Left hindlimb (tissue), 1 donor: ENCODE measurements at places on chromosomes 5 and 9.

DNA sequence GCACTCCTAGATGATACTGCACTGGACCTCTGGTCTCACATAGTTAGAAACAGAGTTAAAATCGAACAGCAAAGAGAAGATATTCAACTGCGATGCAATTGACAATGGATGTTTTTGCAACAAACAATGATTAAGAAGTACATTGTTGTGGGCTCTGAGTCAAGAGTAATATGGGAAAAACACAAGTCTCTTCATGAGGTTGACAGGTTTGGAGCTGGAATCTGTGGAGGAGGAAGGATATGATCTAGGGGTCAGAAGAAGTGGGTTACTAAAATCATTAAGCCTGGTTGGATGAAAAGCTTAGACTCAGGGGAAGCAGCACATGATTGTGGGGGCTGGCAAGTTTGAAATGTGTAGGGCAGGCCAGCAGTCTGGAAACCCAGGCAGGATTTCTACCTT lies 53.1 kb downstream of the PDCD1LG2 start:
- no peak for DNase-seq

DNA sequence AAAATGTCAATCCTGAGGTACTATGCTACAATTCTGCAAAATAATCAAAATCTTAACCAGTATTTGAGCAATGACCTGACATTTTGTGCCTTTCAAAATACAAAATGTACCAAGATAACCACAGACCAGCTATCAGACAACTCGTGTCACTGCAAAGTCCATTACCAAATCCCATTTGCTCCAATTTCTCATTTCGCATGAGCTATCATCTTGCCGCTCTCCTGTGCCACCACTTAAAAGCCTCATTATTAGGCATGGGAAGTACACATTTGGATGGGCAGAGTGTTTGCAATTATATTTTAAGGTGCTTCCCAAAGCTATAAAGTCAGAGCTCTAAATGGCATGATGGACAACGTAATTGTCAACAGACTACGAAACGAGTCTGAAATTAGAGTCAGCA lies 205.2 kb downstream of the AGTPBP1 start:
- no peak for DNase-seq

GRCh38 chr9:32841314-32841713 lies 58.0 kb downstream of the TMEM215 start:
- DNase-seq, result no peak

DNA sequence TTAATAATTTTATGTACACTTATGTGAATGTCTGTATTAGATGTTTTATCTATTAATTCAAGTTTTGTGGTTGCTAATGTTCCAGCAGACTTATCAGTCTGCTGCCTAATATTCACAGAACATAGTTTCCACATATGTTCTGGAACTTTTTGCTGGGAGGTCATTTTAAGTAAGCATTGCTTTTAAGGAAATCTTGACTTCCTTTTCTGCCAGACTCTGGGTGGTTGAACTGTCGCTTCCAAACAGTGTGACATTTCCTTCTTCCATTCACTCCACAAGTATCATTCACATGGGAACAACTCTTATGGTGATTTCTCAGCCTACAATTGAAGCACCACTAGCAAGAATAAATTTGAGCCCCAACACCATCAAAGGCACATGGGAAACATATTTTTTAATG lies 82.9 kb downstream of the PLCXD3 start:
- DNase-seq, result no peak

- no peak for DNase-seq
Measured at GRCh38 chr5:98424681-98425450, 348.6 kb upstream of the RGMB start.

GRCh38 chr5:39427229-39427628 lies 2.4 kb upstream of the DAB2 start:
- no peak for DNase-seq

DNA sequence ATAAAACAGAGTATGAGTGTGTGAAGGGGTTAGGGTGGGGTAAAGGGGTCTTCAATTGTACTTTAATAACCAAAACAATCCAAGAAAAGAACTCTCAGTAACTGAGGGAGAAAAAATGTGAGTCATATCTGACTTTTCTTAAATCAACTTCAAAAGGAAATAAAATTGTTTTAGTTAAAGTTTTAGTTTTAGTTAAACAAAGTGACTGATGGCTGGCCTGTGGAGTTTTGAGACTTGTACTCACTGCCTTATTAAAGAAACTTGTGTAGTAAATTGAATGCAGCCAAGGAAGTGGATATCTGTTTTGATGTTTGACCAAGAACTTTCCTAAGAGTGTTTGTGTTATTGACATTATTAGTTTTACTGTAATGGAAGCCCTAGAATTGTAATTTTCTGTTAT lies 2032.6 kb downstream of the MAT2B start:
- no peak for DNase-seq

- DNase-seq, result no peak
Measured at GRCh38 chr5:131109540-131110255, 55.4 kb downstream of the HINT1 start.

DNA sequence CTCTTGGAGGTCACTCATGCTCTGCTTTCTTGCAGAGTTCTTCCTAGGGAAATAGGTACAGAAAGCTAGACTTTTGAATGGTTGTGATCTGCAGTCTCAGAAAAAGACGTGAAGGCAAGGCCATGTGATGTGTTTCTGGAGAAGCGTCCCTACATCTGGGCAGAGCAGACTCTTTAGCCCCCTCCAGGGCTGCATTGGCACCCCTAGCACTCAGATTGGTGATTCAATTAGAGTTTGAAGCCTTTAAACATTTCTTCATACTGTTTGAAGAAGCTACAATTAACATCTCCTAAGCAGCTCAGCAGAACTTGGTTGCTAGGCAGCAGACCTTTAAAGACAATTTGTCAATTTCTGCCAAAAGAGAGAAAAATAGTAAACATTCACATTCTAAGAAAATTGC lies 21.6 kb downstream of the JADE2 start:
- no peak for DNase-seq

GRCh38 chr9:15640121-15640520 lies 87.3 kb downstream of the CCDC171 start:
- DNase-seq, result no peak

GRCh38 chr9:118538959-118539358 lies 830.3 kb downstream of the BRINP1 start:
- no peak for DNase-seq

GRCh38 chr9:108816037-108816436 lies 39.7 kb downstream of the ACTL7B start:
- peak; percentile 49 for DNase-seq

- DNase-seq, result no peak
Measured at GRCh38 chr5:59069438-59070079, 486.7 kb downstream of the RAB3C start.

DNA sequence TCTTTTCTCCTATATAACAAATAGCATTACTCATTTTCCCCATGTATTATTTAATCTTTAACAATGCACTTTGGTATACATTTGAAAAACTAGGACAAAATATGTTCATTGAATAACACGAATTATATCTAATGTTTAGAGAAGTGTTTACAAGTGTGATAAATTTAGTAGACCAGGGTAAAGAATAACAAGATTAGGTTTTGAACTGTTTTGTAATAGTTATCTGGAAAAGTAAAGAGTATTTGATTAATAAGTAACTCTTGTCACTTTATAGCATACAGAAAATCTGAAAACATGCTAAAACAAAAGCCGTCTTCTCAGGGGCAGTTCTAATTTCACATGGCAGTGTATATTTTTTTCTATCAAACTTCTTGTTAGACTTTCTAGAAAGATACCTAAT lies 58.5 kb downstream of the PPIC start:
- no peak for DNase-seq

DNA sequence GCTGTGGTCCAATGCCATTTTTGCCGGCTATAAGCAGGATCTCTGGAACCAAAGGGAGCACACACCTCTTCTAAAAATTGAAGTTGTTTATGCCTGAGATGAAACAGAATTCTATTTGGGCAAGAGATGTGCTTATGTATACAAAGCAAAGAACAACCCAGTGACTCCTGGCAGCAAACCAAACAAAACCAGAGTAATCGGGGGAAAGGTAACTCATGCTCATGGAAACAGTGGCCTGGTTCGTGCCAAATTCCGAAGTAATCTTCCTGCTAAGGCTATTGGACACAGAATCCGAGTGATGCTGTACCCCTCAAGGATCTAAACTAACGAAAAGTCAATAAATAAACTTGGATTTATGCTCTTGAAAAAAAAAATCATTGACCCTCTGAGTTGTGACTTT lies 178.7 kb downstream of the CEMIP2 start:
- no peak for DNase-seq

DNA sequence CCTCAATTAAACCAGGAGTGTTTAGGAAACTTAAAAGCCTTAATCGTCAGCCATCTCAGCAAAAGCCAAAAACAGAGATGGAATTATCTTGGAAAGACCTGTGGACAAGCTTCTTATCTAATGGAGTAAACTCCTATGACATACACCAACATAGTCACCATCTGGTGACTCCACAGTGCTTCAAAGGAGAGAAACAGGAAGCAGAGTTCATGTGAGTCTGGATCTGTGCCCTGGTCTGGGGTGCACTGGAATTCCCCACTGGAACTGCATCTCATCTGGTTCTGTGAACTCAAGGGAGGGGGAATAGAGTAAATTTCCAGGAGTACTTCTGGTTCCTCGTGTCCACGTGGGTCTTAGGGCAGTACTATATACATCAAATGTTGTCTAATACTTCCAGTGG lies 36.3 kb upstream of the KCNN2 start:
- DNase-seq, result no peak

- no peak for DNase-seq
Measured at GRCh38 chr9:94166976-94167346, 82.7 kb downstream of the PTPDC1 start.

GRCh38 chr5:157670662-157671591 lies at the start of gene C5orf52:
Gene C5orf52 (plus strand): TSS chr5:157671533. CDS start chr5:157671615, 82 bp downstream.
- DNase-seq, result peak; percentile 78

- no peak for DNase-seq
Measured at GRCh38 chr9:108099854-108100253, 610.3 kb upstream of the KLF4 start.

GRCh38 chr9:27497883-27498417 lies 26.1 kb upstream of the IFNK start:
- DNase-seq, result no peak

GRCh38 chr9:96604004-96604319 lies 15.7 kb downstream of the CDC14B start:
- no peak for DNase-seq

GRCh38 chr9:133563291-133563796 lies 28.8 kb downstream of the ADAMTSL2 start:
- DNase-seq, result no peak

GRCh38 chr5:27482663-27483062 lies 444.3 kb upstream of the CDH9 start:
- DNase-seq, result no peak

GRCh38 chr5:176473335-176474006 lies 25.3 kb downstream of the FAF2 start:
- DNase-seq, result no peak

- no peak for DNase-seq
Measured at GRCh38 chr5:34580983-34581382, 75.1 kb upstream of the RAI14 start.

DNA sequence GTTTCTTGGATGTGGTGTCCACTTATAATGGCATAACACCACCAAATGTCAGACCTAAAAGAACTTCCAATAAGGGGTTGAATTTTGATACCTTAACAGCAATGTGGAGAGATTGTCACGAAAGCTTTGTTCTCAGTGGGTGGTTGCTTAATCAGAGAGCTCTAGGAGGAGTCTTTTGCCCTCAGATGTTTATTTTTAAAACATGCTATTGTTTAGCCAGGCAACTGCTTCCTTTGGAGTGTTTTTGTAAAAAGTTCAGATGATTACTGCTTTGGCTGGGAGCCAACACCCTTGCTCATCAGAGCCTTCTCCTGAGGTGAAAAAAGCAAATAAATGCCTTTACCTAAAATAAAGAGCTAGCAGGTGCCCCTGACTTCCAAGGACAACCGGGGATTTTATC lies 65.0 kb downstream of the SLC1A1 start:
- no peak for DNase-seq

DNA sequence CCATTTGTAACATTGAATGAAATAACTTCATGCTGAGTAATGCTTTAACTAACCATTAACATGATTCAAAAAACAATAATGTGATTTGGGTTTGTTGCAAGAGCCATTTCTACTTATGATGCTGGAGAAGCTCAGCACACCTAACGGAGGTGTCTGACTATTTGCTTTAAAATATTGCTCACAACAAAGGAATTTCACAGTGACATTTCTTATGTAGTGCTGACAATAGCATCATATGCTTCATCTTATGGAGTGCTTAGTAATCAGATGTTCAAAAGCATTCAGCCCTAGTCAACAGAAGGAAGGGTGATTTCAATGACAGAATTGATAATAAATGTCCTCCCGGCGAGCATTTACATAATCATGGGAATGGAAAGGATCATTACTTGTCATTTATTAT lies 1003.3 kb upstream of the COX7C start:
- DNase-seq, result no peak

DNA sequence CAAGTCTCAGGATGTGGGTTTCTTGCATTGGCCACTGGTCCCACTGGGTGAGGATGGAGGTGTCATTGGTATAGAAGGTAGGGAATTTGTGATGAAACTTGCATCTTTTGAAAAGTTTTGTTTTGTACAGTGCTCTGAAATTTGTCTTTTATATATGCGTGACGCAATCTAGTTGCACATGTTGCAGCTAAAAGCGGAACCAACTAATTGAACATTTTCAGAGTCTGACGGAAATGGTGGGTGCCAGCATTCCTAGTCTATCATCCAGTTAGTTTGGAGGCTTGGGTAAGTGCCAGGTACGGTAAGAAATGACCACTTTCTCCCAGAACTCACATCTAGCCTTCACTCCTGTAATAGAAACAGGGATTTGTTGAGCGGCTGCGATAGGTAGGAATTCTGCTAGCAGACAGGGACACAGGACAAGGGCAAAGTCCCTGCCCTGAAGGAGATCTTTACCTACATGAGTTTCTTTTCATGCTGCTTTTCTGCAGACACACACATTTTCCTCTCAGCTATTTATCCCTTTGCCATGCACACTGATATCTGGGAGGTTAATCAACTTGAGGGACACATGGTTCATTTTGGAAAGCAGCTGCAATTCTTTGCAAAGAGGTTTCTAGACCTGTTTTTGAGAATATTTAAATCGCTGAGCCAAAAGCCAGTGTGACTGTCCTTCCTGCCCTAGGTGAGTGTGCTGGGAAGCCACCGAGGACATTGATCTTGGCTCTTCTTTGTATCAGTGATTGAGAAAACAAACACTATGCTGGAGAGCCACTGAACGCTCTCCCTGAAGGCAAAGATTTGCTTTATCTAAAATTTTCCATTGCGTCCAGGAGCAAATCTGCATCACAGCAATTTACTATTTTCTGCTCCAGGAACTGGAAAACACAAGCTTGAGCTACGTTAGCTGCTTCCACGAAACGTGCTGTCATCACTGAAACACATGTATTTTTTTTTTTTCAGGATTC lies 89.7 kb downstream of the DAP start:
- no peak for DNase-seq

GRCh38 chr5:117494188-117494587 lies 919.6 kb upstream of the SEMA6A start:
- no peak for DNase-seq

GRCh38 chr9:107280543-107280942 lies 2.5 kb upstream of the RAD23B start:
- DNase-seq, result no peak
